ENCODE measurements at places on chromosomes 1 and 21.

- DNase-seq = no peak
Observed at GRCh38 chr1:20112279-20113000, 6.9 kb downstream of the PLA2G2D start.

DNA sequence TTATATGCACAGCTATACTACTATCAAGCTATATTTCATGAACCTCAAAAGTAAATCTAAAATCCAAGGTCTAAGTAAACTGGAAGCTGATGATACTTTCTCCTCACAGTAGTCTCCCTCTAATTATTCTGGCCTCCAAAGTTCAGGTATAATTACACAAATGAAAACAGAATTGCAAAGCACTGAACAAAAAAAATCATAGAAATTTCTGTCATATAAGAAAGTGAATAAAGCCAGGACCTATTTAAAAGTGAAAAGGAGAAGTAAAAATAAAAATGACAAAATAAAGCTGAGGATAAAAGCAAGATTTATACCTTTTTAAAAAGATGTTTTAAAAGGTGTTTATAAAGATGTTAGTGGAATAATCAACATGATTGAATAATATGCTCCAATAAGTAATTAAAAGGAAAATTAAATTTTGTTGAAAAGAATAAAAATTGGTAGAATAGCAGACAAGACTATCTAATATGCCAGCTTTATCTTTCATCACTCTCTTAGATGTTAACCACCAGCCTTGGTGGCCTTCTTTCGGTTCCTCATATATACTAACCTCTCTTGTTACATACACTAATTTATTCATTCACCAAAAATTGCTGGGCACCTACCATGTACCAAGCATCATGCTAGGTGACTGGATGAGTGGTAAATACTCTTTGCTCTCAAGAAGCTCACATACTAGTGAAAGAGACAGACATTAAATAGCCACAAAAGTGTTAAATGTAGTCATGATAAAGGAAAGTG, 25.1 kb downstream of the SHCBP1L start:
- DNase-seq = no peak

- DNase-seq = no peak
Observed at GRCh38 chr1:172551279-172551678, 18.3 kb downstream of the SUCO start.

DNA sequence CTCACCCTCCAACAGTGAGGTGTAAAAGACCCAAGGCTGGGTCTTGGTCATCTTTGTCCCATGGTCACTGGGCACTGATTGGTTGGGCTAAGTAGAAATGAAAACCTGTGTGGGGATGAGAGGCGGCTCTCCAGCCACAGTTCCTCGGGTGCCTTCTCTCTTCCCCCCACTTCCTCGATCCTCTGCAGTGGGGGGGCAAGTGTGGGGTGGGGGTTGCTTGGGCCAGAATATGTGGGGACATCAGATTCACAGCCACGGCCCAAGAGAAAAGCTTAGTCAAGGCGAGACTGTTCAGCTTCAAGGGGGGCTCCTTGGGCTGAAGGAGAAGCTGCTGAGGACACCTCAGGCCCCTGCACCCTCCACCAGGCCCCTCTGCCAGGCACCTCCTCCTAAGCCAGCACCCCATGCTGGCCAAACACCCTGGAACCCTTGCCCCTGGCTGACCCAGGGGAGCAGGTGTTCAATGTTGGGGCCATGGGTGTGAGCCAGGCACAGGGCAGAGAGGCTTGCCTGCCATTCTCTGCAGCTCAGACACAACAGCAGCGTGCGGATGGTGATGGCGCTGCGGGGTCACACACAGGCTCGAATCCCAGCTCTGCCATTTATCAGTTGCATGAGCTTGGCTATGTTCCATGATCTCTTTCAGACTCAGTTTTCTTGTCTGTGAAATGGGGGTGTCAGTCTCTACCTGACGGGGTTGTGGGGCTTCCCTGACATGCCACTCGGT, 21.0 kb upstream of the TNFRSF1B start:
- DNase-seq = no peak

- DNase-seq = peak; percentile 27
Observed at GRCh38 chr1:83791821-83792437, 207.0 kb downstream of the TTLL7 start.

GRCh38 chr1:90262791-90263190, 267.9 kb downstream of the ZNF326 start:
- DNase-seq = no peak

DNA sequence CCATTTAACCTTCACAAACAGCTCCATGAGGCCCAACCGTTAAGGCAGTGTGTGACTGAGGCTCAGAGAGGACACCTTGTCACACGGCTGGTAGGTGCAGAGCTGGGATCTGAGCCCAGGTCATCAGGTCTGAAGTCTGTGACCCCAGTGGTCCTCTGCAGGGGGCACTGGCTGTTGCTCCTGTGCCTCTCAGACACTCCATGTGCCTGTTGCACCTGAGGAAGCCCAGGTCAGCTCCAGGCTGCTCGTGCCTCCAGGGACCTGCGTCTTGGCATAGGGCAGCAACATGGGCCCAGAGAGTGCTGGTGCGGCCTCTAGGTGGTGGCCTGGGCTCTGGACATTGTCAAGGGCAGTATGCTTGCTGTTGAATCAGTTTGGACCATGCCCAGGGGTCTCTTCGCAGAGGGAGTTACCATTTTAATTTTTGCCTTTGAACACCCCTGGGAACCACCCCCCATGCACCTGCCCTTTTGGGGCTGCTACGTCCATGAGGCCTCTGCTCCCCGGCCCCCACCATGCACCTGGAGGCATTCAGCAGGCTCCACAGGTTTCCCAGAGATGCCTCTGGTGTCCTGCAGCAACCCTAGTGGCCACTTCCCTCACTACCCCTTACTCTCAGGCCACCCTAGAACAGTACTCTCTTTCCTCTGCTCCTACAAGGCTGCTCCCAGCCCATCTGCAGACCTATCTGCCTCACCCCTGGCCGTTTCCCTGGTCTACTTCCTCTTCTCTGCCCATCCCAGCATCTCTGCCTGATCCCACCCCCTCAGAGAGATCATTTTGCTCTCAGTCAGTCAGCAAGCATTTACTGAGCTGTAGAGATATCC, 25.2 kb upstream of the EPS8L3 start:
- no peak for DNase-seq

DNA sequence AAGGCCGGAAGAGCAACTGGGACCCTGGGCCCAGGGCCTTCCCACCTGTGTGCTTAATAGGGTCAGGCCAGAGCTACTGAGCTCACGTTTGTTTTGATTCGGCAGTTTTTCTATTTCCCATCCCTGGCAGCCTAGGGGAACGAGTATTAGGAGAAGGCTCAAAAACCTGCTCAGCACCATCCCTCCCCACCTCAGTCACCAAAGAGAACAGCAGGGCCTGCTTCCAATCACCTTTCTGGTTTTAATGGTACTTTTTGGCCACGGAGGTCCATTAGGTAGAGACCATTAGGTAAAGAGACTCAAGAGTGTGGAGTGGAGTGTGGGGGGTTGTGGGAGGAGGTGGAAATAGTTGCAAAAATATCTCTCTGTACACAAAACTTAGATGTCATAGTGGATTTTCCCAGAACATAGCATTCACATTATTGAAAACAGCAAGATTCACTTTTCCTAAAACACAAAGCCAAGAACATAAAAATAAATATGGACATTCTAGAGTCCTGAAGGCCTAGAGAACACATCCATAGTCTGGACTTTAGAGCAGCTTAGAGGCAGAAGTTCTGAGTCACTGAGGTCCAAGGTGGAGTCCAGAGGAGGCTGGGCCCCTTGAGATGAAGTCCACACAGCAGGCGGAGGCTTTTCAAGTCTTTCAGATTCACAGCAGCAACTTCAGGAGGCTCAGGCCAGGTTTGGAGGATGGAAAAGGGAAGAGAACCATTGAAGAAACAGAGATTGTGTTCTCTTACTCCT, 19.5 kb downstream of the NUAK2 start:
- no peak for DNase-seq

DNA sequence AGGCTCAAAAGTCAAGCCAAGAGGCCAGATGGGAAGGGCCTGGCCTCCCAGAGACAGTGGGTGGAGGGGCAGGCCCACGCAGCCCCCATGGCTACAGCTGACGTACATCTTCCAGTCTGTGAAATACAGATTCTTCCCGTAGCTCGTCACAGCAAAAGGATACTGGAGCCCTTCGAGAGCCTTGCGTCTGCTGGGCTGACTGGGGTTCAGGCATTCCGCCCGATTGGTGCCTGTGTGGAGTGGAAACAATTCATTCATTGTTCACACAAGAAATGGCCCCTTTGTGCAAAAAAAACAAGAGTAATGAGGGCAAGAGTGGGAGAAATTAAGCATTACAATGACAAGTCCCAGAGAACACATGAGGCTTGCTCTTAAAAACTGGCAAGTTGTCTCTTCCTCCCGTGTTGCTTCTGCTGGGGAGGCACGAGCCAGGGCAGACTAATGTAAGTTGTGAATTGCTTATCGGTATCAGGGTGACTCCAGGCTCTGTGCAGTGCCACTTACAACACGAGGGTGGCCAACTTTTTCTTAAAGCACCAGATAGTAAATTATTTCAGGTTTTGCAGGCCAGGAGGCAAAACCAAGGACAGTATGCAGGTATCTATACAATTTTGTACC, 85.1 kb downstream of the NID1 start:
- no peak for DNase-seq

DNA sequence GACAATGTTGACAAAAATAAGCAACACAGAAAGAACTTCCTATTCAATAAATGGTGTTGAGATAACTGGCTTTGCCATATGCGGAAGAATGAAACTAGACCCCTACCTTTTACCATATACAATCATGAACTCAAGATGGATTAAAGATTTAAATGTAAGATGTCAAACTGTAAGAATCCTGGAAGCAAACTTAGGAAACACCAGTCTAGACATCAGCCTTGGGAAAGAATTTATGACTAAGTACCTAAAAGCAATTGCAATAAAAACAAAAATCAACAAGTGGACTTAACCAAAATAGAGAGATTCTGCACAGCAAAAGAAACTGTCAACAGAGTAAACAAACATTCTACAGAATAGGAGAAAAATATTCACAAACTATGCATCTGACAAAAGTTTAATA, 16.1 kb upstream of the CLDN8 start:
- DNase-seq = no peak

DNA sequence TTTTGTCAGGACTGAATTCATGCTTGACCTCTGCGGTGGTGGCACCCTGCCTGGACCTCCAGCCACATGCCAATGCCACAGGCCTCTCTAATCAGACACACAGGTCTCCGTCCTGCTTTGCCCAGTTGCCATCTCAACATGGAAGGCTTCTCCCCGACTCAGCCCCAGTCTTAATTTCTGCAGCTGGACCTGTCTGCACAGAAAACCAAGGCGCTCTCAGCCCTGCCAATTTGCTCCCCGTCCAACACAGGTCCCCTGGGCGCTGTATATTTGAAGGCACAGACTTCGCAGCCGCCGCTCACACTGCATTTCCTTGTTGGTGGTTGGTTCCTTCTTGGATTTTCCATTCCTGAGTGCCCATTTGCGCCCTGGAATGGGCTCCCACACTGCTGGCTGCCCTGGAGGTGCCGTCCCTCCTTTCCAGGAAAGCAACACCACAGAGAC, 28.0 kb upstream of the PLEKHG5 start:
- no peak for DNase-seq

GRCh38 chr1:40756523-40756922, 27.1 kb upstream of the KCNQ4 start:
- DNase-seq = no peak

DNA sequence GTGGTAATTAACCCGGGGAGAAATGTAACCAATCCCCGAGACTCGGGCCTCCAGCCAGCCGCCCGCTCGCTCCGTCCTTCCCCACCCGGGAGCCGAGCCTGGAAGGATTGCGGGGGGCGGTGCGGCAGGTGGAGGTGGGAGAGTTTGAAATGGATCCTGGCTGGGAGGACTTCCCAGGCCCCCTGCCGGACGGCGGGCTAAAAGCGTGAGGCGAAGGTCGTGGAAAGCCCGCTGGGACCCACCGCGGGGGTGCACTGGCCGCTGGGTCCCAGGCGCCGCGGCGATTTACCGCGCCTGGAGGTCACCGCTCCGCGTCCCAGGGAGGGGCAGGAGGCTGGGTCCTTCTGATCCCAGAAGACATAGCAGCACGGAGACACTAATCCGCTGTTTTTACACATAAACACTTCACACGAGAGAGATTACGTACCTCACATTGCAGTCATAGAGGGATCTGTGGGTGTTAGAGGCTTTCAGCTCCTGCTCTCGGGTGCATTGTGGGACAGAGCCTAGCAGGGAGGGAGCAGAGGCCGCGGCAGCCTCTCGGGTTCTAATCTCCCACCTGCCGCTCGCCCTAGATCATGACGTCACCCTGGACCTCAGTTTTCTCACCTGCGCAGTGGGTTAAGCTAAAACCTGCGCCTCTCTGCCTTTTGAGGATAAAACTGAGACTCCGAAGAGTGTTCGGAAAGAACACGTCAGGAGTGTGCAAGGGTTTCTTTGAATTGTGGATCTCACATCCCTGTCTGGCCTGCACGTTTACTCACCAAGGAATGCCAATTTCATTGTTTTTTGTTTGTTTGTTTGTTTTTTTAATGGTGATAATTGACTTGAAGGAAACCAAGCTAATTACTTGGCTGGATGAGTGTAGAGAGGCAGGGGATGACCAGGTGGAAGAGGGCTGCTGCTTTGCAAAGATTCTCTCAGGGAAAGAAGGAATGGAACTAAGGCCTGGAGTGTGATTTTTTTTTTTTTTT, 17.1 kb upstream of the TMEM9 start:
- DNase-seq = peak; percentile 88

GRCh38 chr1:70902211-70902610, 145.4 kb downstream of the PTGER3 start:
- no peak for DNase-seq

DNA sequence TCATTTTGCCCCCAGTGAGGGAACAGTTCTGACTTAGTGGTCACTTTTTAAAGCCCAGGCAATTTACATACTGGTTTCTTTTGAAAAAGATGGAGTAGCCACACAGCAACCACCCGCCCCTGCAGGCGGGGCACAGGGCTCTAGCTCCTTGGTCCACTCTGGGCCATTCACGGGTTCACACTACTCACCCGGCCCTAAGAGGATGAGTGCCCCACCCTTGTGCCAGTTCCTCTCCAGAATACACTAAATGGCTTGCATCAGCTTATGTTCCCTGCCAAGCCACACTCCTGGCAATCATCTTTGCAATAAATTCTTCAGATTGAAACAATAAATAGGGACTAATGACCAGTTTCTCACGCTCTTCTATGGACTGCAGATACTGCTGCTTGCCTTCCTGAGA, 15.7 kb upstream of the ATP13A2 start:
- no peak for DNase-seq

GRCh38 chr1:38486085-38486484, 373.5 kb downstream of the RRAGC start:
- no peak for DNase-seq

DNA sequence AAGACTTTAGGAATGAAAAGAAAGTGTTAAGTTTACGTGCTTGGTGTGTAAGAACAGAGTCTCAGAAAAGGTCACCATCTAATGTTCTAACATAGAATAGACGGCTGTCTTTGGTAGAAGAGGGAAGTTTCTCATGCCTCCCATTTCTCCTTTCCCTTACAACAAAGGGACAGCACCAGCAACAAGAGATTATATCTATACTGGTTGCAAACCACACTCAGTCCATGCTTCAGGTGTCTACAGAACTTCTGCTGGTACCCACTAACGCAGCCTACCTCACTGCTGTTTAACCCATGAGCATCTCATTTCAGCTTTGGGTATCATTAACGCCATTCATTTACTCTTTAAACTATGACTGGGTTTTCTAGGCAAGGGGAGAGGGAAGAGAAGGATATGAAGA, 9.2 kb upstream of the ITPKB start:
- no peak for DNase-seq

GRCh38 chr1:108482708-108483107, 32.6 kb downstream of the NBPF6 start:
- no peak for DNase-seq

- DNase-seq = no peak
Observed at GRCh38 chr1:66413136-66413837, 120.7 kb upstream of the SGIP1 start.

All from retinal pigment epithelial cell (primary cell).